ENCODE measurements at places on chromosomes 4 and X. TPM values are rescaled to one million over a fixed set of nuclear protein-coding genes. Genes with fewer than 3 reads are reported as not detected.

- DNase-seq: no peak
These were observed 7.0 kb downstream of the LRCH2 start for GRCh38 chrX:115226929-115227328.

DNA sequence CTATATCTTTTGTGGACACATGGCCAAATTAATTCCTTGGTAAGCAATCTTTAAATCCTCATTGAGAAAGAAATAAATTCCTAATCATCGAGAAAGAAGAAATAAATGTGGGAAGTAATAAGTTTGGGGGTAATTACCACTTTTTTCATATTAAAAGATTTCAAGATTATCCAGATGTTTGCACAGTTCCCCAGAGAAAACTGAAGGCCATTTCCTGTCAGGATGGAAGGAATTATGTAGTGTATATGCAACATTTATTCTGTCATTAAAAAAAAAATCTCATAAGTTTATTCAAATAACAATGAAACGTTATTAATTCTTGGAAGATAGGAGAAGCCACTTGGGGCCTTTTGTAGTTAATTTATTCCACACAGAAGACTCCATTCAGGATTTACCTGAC lies 385.6 kb upstream of the NR3C2 start:
- DNase-seq: no peak

GRCh38 chr4:37754410-37755185 lies 68.4 kb upstream of the RELL1 start:
- no peak for DNase-seq

DNA sequence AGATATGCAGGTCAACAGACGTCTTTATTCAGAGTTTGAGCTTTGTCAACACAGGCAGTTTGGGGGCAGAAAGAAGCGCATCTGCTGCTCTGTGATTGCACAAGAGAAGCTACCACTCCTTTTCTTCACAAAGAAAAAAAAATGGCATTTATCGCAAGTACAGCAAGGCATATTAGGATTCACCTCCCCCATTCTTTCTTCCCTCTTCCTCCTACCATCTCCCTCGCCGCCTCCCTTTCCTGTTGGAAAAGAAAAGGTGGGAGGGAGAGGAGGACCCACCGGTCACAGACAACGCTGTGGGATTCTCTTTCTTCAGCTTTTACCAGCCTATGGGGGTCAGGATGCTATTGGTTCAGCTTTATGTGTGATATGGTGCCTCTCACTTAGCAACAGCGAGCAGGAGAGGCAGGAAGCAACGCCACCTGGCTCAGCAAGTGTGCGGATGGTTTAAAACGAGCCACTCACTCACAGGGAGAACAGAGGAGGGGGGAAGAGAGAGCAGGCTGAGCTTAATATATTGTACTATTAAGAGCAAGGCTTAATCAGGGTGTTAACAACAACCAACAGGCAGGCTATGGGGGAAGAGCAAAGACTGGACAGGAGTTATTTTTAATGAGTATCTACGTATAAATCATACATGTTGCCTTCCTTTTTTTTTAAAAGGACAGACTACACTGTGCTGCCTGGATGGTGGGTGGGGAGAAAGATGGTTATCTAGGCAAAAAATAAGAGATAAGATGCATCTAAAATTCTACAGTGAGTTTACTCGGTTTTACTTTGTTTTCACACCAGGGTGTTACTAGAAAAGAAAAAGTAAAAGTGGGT lies 104.7 kb downstream of the MAML3 start:
- peak; percentile 71 for DNase-seq

The CITED1 gene
- total RNA-seq: not detected
